ENCODE measurements at places on chromosomes 6 and 20. TPM values are rescaled to one million over a fixed set of nuclear protein-coding genes. Genes with fewer than 3 reads are reported as not detected.

NRN1 gene
- total RNA-seq: 0.39 TPM

LCA5 gene
- total RNA-seq: 0.29 TPM

FAM217A gene
- total RNA-seq: not detected

SLC22A2 gene
- total RNA-seq: not detected

HSPA12B gene
- total RNA-seq: not detected

DNA sequence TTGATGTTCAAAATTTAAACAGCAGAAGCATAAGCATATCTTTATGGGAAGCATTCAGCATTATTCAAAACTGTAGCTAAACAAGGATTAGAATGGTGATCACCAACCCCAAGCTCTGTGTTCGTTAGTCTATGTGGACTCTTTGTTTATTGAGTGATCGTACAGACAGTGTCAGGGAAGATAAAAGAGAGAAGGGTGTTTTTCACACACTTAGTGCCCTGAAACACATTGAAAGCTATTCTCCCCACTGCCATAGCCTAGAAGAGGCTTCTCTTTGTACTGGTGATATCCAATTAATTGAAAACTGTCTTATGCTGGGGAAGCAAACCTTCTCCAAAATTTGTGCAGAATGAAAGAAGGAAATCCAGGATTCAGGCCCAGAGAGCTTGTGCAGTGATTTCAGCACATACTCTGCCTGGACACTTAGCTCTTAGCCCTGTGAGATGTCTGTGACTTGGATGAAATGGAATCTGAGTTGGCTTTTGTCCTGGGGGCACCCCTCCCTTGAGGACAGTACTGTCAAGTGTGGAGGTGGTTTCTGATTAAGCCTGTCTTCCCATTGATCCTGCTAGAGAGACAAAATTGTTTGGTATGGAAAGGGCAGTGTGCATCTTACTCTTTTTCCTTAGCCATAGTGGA, 125.7 kb upstream of the MTHFD1L start:
- DNase-seq: no peak

GRCh38 chr6:6915813-6916547, 191.8 kb upstream of the RREB1 start:
- no peak for DNase-seq

- no peak for DNase-seq
Measured at GRCh38 chr6:147625946-147626345, 117.5 kb downstream of the SAMD5 start.

- no peak for DNase-seq
Measured at GRCh38 chr6:115634887-115635286, 425.8 kb downstream of the FRK start.

- DNase-seq: no peak
Measured at GRCh38 chr6:117414770-117415169, 11.0 kb downstream of the ROS1 start.

DNA sequence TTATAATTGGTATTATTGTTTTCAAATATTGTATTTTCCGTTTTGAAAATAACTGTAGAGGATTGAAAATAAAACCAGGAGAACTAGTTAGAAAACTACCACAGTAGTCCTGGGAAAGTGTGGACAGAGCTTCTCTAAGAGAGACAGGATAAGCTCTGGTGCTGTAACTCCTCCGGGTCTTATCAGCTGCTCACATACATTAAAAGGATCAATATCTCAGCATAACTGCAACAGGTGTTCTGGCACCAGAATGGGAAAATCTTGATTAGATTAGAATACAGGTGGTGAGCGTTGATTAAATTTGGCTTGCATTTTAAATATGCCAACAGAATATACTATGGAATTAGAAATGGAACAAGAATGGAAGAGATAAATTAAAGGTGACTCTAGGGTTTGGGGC, 1138.9 kb upstream of the ADGRB3 start:
- no peak for DNase-seq

GRCh38 chr6:32244270-32244669, 20.4 kb upstream of the NOTCH4 start:
- DNase-seq: no peak

- no peak for DNase-seq
Measured at GRCh38 chr6:52330470-52330869, 31.5 kb upstream of the PAQR8 start.

DNA sequence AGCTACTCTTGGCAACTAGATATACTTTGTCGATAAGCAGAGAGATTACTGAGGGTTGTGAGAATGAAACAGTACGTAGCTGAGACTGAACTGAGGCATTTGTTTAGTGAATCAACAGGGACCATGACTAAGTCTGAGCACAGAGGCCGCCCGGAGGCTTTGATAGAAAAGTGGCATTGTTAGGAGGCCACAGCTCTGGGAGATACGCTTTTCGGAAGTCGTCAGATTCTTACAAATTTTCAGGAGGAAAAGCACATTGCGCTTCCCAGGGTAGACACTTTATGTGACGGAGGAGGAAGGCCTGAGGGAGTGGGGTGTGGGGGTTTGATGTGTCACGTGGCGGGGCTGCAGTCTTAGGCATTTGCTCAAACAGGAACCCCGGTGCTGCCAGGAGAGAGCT, 69.4 kb downstream of the PSMG4 start:
- no peak for DNase-seq

DNA sequence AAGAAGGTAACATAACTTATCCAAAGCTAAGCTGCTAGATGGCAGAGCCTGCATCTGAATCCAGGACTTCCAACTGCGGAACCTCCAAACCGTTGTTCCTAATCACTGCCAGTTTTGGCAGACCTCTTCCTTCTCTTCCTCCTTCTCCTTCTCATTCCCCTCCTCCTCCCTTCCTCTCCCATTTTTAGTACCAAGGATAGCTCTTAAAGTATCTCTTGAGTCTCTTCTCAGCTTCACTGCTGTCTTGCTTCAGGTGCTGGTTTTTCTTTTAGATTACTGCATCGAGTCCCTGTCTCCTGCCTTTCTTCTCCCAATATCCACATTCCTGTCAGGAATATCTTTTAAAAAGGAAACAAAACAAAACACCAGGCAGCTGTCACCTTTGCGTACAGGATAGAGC, 77.1 kb downstream of the CDYL start:
- DNase-seq: no peak

Data from HT-29 (cell line).